ENCODE measurements at places on chromosomes 7 and 10.

DNA sequence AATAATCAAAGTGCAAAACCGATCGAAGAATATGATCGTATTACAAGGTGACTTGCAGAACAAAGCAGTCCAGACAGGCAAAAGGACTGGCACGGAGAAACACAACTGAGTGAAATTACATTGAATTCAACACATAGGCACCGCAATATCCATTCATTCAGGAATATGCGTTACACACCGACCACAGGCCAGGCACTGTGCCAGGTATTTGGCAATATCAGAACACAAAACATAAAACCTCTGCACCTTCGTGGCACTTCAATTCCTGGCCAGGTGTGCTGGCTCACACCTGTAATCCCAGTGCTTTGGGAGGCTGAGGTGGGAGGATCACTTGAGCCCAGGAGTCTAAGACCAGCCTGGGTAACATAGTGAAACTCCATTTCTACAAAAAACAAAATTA, 187.9 kb downstream of the DIP2C start:
- DNase-seq = no peak

- no peak for DNase-seq
Measured at GRCh38 chr7:112421666-112422486, 28.4 kb upstream of the IFRD1 start.

- no peak for DNase-seq
Measured at GRCh38 chr7:3568516-3568915, 267.5 kb downstream of the SDK1 start.

- no peak for DNase-seq
Measured at GRCh38 chr7:780516-780915, 51.8 kb upstream of the SUN1 start.

DNA sequence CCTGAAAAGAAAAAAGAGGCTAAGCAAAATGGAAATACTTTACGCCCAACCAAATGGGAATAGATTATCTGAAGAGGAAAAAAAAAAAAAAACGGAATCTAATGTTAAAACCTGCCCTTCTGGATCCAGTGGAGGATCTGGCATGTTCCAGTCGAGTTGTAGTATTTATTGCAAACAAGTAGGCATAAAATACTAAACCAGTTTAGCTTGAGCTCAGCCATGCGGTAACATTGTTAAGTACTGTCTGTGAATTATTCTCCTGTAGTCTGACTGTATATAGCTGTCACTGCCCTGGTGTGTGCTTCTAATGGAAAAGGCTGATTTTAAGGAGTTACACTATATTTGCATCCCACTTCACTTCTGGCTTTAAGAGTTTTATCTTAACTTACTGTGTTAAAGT, 40.3 kb downstream of the CELF2 start:
- no peak for DNase-seq

DNA sequence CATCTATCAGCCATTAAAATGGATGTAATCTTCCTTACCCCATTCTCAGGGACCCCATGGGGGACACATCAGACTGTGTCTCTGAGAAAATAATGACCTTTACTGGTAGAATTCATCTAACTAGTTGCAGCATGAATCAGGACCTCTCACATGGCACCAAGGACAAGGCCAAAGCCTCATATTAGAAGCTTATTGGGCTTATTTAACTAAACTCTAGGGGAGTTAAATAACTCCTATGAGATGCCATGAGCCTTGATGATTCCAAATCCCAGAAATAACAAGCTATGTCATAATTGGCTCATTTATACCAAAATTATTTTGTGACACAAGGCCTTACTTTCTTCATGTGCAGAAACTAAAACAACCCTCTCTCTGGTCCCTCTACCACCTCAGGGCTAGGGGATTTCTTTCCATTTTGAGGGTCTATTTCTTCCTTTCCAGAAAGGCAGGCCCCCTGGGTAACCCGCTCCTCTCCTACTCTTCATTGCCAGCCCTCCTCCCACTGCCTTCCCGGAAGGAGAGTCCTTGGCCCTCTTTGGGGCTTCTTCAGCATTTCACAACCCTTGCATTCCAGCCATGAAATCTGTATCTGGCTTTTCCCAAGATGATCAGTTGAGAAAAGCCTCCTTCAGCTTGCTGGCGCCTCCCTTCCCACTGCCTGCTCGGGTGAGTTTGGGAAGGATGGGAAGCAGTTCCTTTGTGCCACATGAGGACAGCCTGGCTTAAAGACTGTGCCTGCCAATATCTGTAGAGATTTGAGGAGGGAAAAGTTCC, 41.8 kb upstream of the TRIM8 start:
- DNase-seq = no peak

DNA sequence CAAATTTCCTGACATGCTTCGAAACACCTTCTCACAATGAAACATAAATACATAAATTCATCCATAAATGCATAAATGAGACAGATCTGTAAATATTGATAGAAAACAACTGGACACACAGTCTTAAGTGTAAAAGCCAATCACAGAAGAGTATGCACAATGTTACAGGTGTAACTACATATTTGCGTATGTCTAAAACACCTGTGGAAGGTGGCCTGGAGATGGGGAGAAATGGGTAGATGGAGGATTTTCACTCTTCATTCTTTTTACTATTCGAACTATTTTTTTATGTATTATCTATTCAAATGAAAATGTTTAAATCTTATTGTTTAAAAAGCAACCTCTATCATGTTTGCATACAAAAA, 860 bp downstream of the IQUB start:
- no peak for DNase-seq

DNA sequence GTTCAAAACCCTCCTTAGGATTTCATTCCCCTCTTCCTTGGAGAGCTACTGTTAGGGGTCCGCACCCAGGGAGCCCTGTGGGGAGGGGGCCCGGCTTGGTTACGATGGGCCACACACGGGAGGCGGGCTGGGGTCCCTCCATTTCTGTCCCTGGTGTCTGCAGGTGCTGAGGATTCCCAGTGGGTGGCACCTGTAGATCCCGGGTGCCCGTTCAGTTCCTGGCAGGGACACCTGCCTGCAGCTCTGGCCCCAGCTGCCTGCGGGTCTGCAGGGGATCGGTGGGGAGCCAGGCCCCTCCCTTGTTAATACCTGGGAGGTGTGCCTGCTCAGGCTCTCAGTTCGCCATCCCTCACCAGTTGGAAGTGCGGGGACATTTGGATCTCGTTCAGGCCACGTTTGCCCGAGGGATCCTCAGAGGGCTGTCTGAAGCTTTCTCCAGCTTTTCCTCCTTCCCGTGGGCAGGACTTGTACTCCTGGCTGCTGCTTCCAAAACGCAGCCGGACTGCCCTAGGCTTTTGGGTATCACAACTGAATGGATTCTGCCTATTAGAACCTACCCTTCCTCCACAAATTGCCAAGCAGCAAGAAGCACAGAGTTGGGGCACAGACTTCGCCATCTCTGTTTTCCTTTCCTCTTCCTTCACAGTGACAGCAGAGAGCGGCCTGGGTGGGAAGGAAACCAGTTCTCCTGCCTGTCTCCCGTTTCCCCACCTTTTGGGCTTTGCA, 22.3 kb upstream of the IL15RA start:
- no peak for DNase-seq

GRCh38 chr10:6269953-6270867, 67.5 kb downstream of the PFKFB3 start:
- DNase-seq = no peak

DNA sequence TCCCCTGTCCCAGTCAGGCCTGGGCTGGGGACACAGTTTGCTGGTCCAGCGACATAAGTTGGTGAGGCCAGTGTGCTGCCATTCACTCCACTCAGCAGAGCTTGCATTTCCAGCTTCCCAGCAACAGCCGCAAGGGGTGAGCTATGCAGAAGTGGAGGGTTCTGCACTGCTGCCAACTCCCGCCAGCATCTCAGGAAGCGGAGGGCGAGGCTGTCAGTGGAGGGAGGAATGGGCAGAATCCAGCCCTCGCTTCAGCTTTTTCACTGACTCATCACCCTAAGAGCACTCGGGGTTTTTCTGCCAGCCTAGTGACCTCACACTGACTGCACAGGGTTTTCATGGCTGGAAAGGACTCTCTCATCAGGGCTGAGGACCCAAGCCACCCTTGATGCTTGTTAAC, 625.1 kb upstream of the MKI67 start:
- DNase-seq = no peak

GRCh38 chr7:69796416-69796815, 198.1 kb downstream of the AUTS2 start:
- DNase-seq = no peak

DNA sequence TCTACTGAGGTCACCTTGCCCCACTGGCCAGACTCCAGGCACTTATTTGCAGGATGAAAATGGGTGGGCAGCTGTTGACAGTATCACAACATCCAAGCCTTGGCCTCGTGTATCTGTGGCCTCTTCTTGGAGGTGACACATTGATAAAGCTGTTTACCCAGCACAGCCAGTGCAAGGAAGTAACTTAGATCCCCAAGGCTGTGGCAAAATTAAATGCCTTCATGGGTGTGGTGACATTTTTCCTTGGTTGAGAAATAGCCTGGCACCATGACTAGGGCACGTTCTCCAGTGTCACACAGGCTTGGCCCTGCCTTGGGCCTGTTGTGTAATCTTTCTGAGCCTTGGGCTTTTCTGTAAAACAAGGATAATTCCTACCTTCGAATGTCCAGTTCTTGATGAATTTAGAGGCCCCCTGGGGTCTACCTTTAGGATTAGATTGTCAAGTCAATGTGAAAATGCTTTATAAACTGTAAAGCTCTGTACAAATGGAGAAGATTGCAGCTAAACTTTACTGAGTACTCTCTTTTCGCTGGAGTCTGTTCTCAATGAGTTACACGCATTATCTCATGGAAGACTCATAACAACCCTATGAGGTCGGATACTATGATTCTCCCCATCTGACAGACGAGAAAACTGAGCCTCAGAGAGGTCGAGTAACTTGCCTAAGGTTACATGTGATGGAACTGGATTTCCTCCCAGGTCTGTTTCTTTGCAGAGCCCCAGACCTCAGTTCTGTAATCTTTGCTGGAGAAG, 46.7 kb upstream of the LOXL4 start:
- no peak for DNase-seq

- no peak for DNase-seq
Measured at GRCh38 chr7:30225863-30226613, 58.4 kb upstream of the ZNRF2 start.

DNA sequence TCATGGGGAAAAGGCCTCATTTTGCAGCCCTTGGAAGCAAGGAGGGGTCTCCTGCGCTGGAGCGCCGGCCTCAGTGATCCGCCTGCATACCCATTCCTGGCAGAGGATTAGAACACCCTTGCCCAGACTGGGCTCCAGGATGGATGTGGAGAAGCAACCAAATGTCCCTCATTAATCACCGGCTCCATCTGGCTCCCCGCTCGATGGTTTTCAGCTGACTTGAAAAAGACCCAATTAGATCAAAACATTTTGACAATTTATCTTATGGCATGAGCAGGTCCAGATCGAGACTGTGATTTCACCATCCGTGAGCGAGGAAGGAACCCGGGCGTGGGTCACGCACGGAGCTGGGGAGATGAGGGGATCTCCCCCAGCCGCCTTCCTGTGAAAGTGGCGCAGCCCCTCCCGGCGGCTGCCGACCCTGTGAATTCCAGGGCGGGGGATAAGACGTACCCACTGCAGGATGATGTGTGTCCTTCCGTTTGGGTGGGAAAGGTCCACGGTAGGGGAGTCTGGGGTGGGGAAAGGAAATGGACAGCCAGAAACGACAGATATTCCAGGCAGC, 141.6 kb downstream of the EMX2 start:
- no peak for DNase-seq

DNA sequence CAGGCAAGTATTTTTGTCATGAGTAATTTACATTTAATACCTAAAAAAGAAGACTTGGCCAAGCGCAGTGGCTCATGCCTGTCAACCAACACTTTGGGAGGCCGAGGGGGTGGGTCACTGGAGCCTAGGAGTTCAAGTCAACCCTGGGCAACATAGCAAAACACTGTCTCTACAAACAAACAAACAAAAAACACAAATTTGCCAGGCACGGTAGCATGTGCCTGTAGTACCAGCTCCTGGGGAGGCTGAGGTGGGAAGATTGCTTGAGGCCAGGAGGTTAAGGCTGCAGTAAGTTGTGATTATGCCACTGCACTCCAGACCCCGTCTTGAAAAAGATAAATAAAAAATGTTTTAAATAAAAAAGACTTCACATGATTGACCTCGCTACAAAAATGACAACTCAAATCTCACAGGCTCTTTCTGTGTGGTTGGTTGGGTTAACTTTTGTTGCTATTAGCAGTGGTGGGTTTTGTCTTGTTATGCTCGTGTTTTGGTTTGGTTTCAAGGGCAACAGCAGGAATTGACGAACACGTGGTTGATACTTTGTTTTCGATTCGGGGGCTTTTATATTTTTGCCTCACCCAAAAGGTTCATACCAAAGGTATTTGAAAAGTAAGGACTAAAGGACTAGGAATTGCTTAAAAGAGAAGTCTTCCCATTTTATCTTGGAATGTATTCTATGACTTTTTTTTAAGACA, 227.2 kb upstream of the MKLN1 start:
- no peak for DNase-seq

GRCh38 chr7:103823084-103823483, 166.4 kb downstream of the RELN start:
- no peak for DNase-seq

DNA sequence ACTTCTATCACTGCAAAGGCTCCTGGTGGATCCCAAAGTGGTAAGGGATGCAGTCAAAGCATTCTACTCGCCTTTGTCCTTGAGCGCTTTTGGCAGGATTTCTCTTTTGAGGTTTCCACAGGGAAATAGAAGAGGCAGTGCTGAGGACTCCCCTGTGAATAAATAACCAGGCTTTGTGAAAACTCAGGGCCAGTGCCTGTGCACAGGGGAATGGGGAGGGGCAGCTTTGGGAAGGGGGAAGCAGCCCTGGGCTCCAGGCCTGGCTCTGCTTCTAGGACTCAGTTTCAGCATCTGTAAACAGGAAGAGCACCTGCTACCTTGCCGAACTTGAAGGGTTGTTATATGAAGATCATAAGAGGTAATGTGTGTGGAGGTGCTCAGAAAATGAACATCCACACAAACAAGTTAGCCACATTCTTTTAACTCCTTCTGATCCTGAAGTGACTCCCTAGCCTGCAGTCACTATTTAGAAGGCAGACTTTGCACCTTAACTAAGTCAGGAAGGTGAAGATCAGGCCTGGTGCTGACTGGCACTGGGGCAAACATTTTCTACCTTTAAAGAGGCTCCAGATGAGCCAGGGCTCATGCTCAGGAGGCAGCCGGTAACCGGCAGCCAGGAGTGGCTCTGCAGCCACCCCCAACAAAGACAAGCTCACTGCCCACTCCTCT, 22.5 kb upstream of the MMP21 start:
- no peak for DNase-seq

DNA sequence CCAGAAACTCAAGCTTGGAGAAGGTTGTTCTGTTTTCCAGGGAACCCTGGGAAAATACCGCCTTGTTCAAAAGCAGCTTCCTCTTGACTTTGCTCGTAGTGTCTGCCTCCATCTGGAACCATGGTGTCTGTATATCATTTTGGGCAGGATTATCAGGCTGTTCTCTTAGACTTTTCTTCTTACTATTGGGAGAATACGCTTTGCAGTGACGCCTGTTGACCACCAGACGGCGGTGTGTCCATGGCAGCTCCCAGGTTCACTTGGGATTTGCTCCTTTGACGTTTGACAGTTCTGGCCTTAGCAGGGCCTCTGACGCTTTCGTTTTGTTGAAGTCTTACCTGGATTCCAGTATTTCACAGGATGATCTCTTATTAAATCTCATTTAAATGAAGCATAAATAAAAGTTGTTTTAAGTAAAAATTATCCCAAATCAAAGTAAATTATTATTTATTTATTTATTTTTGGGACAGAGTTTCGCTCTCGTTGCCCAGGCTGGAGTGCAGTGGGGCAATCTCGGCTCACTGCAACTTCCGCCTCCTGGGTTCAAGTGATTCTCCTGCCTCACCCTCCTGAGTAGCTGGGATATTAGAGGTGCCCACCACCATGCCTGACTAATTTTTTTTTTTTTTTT, 41.8 kb upstream of the GJD4 start:
- DNase-seq = no peak

- no peak for DNase-seq
Measured at GRCh38 chr10:47133871-47134570, 166.0 kb upstream of the GDF10 start.

- DNase-seq = no peak
Measured at GRCh38 chr10:101749047-101750016, 26.6 kb downstream of the FGF8 start.
